Heart left ventricle (tissue), 16 donors: ENCODE measurements at places on chromosomes 3 and 15. TPM values are rescaled to one million over a fixed set of nuclear protein-coding genes. Genes with fewer than 3 reads are reported as not detected.

ZNF502 gene
- total RNA-seq = 3.1 TPM

SCAANT1 gene
- total RNA-seq = not detected

- DNase-seq = no peak
- H3K4me3 ChIP-seq = no peak overlapping the region
- no peaks in the 10 kb centered on the region for H3K27me3 ChIP-seq
- H3K36me3 ChIP-seq = no peaks in the 10 kb centered on the region
- no peaks in the 10 kb centered on the region for H3K4me1 ChIP-seq
- no peak overlapping the region for H3K27ac ChIP-seq
Observed at GRCh38 chr3:166472015-166472414, 634.8 kb upstream of the BCHE start.

TPRG1 gene
- total RNA-seq = 2.6 TPM

ISL2 gene
- total RNA-seq = not detected

- peaks cover 7% of the 10 kb centered on the region for H3K4me1 ChIP-seq
- peaks cover 61% of the 10 kb centered on the region for H3K36me3 ChIP-seq
- no peak overlapping the region for H3K27ac ChIP-seq
- H3K4me3 ChIP-seq = no peak overlapping the region
Observed at GRCh38 chr3:124633524-124633923, 96.7 kb upstream of the UMPS start.

GRCh38 chr3:20999661-21000060 is 751.3 kb downstream of the ZNF385D start:
- no peaks in the 10 kb centered on the region for H3K4me1 ChIP-seq
- no peak overlapping the region for H3K27ac ChIP-seq
- H3K36me3 ChIP-seq = no peaks in the 10 kb centered on the region
- H3K27me3 ChIP-seq = no peaks in the 10 kb centered on the region
- H3K4me3 ChIP-seq = no peak overlapping the region

GRCh38 chr3:36065321-36065720 is 315.0 kb upstream of the STAC start:
- no peak for DNase-seq
- H3K4me3 ChIP-seq = no peak overlapping the region
- no peaks in the 10 kb centered on the region for H3K4me1 ChIP-seq
- H3K36me3 ChIP-seq = no peaks in the 10 kb centered on the region
- no peak overlapping the region for H3K27ac ChIP-seq

- no peak overlapping the region for H3K27ac ChIP-seq
- H3K4me1 ChIP-seq = no peaks in the 10 kb centered on the region
Observed at GRCh38 chr3:145899241-145899640, 261.7 kb downstream of the PLOD2 start.
